ENCODE measurements at places on chromosomes 11 and 22. TPM values are rescaled to one million over a fixed set of nuclear protein-coding genes. Genes with fewer than 3 reads are reported as not detected.

MMP11 gene
- total RNA-seq = not detected

SAA2 gene
- 50.3 TPM for total RNA-seq

MORC2 gene
- 20.1 TPM for total RNA-seq

SCGB2A2 gene
- not detected for total RNA-seq

DUSP18 gene
- 28.4 TPM for total RNA-seq

APOL3 gene
- total RNA-seq = 88.0 TPM

CYP2D6 gene
- total RNA-seq = 1.9 TPM

SHISAL1 gene
- 0.20 TPM for total RNA-seq

TSPAN18 gene
- 20.0 TPM for total RNA-seq

ZBED5 gene
- 39.7 TPM for total RNA-seq

APOL2 gene
- 76.5 TPM for total RNA-seq

POGLUT3 gene
- total RNA-seq = 17.3 TPM

SYT13 gene
- total RNA-seq = 0.11 TPM

GVQW3 gene
- total RNA-seq = 2.1 TPM

HSPB2 gene
- total RNA-seq = not detected

STK33 gene
- 11.2 TPM for total RNA-seq

GUCD1 gene
- total RNA-seq = 77.5 TPM

PHOX2A gene
- total RNA-seq = not detected

MUC5AC gene
- total RNA-seq = under 0.01 TPM

MB gene
- total RNA-seq = not detected

RAB38 gene
- total RNA-seq = 10.6 TPM

RASL10A gene
- 1.8 TPM for total RNA-seq

OR4C46 gene
- not detected for total RNA-seq

C1QTNF4 gene
- total RNA-seq = not detected

MMP1 gene
- total RNA-seq = not detected

C11orf97 gene
- not detected for total RNA-seq

RFPL2 gene
- total RNA-seq = not detected

DEUP1 gene
- not detected for total RNA-seq

POTEH gene
- not detected for total RNA-seq

EHF gene
- total RNA-seq = 99.5 TPM

TMX2 gene
- total RNA-seq = 58.5 TPM

OR8D1 gene
- total RNA-seq = not detected

MISFA gene
- total RNA-seq = 2.1 TPM

GPR83 gene
- total RNA-seq = 0.30 TPM

KBTBD4 gene
- total RNA-seq = 18.5 TPM

CYB5R2 gene
- 9.0 TPM for total RNA-seq

APOL5 gene
- total RNA-seq = not detected

DEPDC7 gene
- total RNA-seq = 1.0 TPM

GLB1L3 gene
- not detected for total RNA-seq

SYT9 gene
- total RNA-seq = not detected

WT1 gene
- 1.1 TPM for total RNA-seq

PNPLA5 gene
- not detected for total RNA-seq

EFCAB6 gene
- total RNA-seq = 2.5 TPM

ZMAT5 gene
- total RNA-seq = 9.4 TPM

NXPE4 gene
- 0.13 TPM for total RNA-seq

APOL1 gene
- total RNA-seq = 50.5 TPM

MMP27 gene
- not detected for total RNA-seq

OR10D3 gene
- total RNA-seq = not detected

C11orf42 gene
- not detected for total RNA-seq

CREB3L1 gene
- total RNA-seq = 66.8 TPM

ANKRD13D gene
- 47.4 TPM for total RNA-seq

PICALM gene
- 163 TPM for total RNA-seq

LRRN4CL gene
- 0.61 TPM for total RNA-seq

IGSF22 gene
- 2.1 TPM for total RNA-seq

PIWIL4 gene
- 5.1 TPM for total RNA-seq

APOBEC3H gene
- 1.9 TPM for total RNA-seq

SLC5A4 gene
- total RNA-seq = 2.8 TPM

Data from upper lobe of left lung (tissue), 6 donors.